ENCODE measurements at places on chromosomes 1 and 21.

GRCh38 chr1:87976316-87976715 lies 647.6 kb downstream of the LMO4 start:
- no peak for DNase-seq

DNA sequence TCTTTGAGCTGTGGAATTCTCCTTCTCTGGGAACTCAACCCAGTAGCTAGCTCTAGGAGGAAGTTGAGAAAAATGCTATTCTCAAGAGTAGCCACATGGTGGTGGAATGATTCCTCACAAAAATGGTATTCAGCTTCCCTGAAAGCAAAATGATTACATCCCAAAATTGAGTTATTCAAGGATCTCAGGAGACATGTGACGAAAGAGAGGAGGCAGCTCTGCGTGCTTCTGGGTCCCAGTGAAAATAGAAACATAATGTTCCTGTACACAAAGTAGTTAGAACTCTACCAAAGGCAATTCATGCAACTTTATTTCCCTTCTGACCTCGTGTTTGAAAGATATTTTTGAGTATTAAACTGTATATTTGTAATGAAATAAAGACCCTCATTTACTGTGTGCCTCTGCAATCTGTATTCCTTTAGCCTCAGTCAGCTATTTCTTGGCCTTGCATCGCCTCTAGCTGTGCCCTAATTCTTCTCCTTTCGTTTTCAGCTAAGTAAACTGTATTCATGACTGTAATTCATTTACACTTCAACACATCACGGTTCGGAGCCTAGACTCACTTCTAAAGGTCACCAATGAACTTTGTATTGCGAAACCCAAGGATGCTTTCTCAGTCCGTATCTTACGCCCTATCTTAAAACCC lies 167.3 kb downstream of the FASLG start:
- peak; percentile 80 for DNase-seq

DNA sequence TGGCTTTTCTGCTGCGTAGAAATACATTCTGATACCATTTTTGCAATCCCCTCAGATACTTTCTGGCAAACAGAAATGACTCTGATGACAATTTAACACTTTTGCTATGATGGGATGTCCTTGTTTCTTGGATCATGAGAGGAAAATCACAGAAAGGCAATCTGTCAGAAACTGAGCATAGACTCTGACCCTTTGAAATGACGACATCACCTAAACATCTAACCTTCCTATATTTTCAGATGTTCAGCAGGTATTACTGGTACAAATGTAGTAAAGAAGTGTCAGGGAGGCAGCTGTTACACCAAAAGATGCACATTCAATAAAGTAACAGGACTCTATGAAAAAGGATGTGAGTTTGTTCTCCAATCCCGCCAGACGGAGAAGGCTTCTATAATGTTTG lies 13.2 kb downstream of the CLCA1 start:
- DNase-seq = no peak

DNA sequence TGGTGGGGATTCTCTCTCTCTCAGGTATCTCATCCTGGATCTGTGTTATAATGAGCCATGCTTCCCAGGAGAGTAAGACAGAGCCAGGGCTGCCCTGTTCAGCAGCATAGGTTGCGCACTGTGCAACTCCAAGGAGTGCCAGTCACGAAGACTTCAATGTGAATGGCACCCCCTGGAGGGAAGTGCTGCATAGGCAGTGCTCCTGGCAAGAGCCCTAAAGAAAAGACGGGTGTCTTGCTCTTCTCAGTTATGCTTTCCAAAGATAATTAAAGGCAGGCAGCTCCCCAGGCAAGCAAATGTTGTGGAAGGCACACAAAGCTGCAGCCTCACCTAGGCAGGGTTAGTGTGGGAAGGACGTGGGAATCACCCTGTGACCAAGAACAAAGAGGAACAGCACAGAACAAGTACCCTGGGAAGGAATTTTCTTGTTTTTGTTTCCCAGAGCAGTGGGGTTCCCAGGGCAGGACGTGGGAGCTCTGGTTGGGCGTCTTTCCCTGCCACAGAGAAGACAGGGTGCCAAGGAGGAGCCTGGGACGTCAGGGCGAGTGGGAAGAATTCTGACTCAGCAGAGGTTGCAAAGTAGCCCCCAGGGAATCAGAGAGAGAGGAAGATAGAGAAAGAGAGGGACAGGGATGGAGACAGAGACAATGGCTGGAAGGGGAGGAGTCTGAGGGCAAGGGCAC lies 120.9 kb downstream of the KCNN3 start:
- no peak for DNase-seq

DNA sequence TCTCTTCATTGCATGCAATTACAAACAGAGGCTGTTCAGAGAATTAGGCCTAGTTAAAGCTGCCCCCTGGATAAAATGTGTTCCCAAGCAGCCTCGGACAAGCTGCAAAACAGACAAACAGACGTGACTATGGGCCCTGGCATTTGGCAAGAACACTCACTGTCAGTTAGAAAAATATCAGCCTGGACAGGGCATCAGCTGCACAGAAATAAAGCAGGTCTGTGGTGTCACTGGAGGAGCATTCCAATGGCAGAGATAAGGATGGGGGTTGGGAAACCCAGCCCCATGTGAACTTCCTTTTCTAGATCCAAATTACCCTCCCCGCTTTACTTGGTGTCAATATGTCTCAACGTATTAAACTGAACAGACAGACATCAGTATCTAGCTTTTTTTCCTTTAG lies 177.1 kb downstream of the GPATCH2 start:
- DNase-seq = no peak

DNA sequence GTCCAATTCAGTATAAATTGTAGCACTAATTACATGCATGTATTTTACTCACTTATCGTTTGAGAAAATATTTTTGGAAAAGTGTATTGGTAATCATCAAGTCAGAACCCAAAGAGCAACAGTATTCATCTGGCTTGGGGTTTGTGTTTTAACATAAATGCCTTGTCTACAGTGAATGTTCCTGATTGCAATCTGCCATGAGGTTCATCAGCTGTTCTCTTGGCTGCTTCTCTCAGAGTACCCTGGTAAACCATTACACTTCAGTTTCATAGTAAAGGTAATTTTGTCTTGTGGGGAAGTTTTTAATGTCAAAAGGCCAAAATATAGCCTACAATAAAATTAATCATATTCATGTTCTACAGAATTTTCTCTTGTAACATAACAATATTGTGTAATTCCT lies 150.3 kb downstream of the IFI44 start:
- no peak for DNase-seq

GRCh38 chr1:67847466-67847865 lies 14.2 kb upstream of the GNG12 start:
- DNase-seq = no peak

DNA sequence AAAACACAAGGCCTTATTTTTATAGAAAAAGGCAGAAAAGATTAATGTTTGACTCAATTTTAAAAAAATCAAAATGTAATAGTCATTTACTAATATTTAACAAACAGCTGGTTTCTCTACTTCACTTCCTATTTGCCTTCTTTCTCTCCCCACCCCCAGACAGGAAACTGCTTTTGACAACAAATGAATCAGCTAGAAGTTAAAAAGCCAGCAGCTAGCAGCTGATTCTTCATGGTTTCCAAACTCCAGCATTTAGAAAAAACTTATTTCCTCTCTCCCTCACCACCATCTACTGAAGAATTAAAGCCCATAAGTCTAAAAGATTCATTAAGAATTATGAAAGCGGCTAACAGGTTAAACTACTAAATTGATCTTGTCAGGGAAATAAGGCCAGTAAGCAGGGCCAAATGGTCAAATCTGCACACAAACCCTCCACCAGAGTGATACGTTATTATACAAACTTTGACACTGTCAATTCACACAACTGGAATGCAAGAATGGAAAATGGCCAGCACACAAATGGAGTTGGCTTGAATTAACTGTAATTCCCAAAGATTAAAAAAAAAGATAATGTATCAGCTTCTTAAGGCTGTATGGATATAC lies 4.0 kb downstream of the WDR26 start:
- DNase-seq = peak; percentile 59

DNA sequence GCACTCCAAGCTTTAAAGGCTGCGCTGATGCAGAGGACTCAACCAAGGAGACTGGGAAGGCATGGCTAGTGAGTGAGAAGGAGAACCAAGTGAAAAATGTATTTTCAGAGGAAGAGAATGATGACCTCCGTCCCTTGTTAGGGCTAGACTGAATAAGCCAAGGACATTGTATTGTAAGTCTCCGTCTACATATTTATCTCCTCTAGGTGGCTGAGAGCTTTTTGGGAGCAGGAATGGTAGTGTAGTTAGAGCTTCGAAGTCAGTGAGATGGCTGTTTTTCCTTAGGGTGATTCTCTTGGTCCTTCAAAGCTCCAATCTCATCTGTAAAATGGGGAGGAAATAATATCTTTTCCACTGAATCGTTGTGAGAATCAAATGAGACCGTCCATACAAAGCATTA lies 37.6 kb downstream of the ZBTB40 start:
- DNase-seq = no peak

DNA sequence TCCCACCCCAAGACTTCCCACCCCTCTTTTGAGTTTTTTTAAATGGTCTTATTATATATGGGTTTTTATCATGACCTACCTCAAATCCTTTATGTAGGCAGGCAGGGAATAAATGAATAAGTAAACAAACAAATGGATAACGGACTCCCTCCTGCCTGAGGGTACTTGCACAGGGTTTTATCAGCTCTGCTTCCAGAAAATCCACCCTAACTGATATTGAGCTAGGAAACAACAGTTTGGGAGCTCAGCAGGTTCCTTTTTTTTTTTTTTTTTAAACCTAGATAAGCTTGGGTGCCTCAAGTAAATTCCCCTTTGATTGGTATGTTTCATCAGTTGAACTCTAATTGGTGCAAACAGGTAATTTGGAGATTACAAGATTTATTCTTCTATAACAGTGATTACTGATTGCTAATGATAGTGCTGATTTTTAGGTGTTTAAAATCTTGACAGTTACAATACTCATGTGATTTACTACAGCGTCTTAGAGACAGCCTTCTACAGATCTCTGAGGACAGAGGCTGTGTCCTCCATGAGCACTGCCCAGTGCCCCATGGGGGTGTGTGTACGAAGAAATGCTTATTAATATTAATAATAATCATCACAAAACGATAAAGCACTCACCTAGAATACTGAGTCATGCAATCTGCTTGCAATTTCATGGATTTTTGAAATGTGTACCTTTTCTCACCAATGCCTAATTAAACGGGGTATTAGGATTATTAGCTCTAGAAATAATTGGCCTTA lies 347.4 kb downstream of the RRAGC start:
- DNase-seq = no peak

GRCh38 chr1:112626887-112627286 lies 7.3 kb downstream of the CAPZA1 start:
- DNase-seq = no peak

- peak; percentile 16 for DNase-seq
Measured at GRCh38 chr1:55443175-55443915, 228.2 kb upstream of the USP24 start.

DNA sequence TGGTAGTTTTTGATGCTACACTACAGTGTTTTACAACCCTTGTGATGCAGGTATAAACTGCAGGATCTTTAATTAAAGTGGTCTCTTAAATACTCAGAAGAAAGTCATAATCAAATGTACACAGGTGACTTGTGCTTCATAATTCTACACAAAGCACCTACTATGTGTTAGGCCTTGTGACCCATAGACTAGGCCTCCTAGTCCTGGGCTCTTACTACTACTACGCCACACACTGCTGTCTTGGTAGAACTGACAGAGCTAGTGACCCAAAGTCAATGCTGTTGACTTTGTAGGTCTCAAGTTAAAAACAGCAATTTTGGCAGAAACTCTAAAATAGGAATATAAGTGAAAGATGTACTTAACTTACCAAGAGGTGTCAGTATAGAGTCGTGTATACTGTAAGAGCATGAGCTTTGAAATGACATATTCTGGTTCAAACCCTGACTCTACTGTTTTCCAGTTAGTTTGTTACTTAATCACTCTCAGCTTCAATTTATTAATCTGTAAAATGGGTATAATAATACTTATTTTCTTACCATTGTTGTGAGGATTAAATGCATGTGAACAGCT lies 48.6 kb upstream of the LMO4 start:
- no peak for DNase-seq

DNA sequence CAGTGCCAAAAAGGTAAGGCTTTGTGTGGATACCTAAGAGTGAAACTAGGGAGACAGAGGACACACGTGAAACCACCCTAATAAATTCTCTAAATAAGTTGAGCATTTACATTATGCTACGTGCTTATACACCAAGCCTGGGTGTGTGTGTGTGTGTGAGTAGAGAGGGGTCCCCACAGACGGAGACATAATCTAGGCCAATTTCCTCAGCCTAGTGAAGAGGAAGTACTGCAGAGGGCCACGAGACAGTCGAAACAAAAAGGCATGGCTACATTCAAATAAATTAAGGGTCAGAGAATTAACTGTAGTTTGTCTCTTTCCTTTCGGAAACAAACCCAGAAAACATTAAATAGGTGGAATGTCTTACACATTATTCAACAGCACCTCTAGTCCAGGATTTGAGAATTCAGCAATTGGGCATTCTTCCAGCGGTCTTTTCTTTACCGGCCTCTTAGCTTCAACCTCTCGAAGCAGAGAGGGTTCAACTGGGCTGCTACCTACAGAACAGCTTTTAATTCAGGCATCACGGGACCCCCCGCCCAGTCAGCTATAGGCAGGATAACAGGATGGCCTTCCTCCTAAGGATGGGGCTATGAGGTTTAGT lies 75.0 kb downstream of the DESI2 start:
- no peak for DNase-seq

GRCh38 chr1:246617156-246617555 lies 50.9 kb downstream of the CNST start:
- no peak for DNase-seq

DNA sequence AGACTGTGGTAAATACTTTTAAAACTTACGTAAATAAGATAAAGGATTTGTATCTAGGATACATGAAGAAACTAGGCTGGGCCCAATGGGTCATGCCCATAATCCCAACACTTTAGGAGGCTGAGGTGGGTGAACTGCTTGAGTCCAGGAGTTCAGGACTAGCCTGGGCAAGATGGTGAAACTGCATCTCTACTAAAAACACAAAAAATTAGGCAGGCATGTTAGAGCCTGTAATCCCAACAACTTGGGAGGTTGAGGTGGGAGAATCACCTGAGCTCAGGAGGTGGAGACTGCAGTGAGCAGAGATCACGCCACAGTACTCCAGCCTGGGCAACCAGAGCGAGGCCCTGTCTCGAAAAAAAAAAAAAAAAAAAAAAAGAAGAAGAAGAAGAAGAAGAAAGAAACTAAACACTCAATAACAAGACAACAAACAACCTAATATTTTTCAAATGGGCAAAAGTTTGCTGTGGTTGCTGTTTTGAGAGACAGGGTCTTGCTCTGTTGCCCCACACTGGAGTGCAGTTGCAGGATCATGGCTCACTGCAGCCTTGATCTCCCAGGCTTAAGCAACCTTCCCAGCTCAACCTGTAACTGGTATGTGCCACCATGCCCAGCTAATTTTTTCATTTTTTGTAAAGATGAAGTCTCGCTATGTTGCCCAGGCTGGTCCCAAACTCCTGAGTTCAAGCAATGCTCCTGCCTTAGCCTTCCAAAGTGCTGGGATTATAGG lies 78.3 kb downstream of the EIF4G3 start:
- DNase-seq = no peak

DNA sequence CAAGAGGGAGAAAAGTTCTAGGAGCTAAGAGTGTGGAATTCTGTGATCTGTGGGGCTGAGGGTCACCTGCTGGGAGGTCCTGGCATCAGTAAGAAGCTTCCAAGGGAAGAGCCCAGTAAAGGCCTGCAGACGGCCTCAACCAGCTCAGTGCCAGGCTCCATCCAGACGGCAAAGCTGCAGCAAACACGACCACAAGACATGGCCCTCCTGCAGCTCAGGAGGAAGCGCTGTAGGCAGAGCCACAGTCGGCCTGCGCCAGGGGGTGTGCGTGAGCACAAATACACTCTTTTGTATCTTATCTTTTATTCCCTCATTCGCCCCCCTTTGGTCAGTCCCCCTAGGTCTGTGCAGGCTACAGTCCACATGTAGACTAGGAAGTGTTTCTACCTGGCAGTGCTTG lies 13.4 kb downstream of the C1orf174 start:
- DNase-seq = no peak

Data from large intestine (tissue), 12 donors.